HCEC 1CT (cell line): ENCODE measurements at places on chromosomes 11 and 22.

DNA sequence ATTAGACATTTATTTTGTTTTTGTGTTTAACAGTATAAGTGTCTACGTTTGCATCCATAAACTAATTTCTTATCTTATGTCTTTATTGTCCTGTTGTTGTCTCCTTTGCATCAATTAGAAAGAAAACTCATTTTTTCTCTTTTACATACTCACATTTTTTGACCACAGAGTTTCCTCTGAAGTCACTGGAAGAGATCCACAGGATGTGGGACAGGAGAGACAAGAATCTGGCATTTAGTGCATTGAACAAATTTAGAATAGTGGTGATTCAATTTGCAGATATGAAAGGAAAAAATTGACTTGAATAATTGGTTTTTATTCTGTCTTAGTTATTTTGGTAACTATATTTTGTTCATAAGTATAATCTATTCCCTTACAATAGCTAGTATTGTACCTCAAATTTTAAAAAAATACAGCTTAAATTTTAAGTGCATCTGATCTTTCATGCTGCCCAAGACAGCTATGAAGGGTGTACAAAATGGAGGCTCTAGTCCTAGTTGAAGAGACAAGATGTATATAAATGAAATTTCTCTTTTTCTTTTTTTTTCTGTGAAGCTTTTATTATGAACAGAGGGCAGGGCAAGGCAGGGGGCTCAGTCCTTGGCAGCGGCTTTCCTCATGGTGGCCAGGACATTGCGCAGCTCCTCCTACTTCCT is 24.4 kb downstream of the HORMAD2 start:
- DNase-seq: no peak

GRCh38 chr22:30864441-30865420 is 103.8 kb downstream of the MORC2 start:
- DNase-seq: no peak

- DNase-seq: no peak
These were observed 10.2 kb upstream of the ADORA2A start for GRCh38 chr22:24417200-24417599.

DNA sequence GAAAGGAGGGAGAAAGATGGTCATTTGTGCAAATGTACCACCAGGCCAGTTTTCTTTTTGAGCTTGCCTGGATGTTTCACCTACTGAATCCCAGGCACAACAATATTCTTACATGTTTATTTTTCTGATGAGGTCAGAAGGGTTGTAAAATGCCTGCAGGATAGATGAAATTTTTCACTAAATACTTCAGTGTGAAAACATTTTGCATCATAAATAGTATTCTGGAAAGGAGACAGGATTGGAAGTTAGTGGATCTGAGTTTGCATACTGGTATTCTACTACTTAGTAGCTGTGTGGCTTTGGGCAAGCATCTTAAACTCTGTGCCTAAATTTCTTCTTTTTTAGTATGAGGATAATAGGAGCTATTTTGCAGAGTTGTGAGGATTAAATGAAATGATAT is 24.8 kb downstream of the RNF169 start:
- DNase-seq: peak; percentile 13

DNA sequence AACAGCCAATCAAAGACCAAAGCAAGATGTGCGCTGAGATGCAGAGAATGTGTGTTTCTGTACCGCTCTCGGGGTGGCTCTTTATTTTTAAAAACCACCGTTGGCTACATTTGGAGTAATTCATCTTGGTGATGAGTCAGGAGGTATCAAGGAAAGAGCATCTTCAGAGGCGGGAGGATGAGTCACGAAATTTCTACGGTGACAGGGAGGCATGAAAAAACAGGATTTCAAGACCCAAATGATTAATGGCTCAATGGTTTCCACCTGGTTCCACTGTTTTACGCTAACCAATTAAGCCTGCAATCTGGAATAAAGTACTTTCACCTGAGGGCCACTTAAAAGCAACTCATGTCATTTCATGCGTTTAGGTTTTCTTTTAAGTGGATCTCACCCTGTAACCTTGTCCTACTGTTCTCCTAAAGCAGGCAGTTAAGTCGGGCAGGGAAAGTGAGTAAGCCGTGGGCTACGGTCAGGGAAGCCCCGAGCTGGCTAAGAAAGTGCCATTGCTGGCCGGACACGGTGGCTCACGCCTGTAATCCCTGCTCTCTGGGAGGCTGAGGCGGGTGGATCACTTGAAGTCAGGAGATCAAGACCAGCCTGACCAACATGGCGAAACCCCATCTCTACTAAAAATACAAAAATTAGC is 74.6 kb downstream of the CELSR1 start:
- peak; percentile 61 for DNase-seq

DNA sequence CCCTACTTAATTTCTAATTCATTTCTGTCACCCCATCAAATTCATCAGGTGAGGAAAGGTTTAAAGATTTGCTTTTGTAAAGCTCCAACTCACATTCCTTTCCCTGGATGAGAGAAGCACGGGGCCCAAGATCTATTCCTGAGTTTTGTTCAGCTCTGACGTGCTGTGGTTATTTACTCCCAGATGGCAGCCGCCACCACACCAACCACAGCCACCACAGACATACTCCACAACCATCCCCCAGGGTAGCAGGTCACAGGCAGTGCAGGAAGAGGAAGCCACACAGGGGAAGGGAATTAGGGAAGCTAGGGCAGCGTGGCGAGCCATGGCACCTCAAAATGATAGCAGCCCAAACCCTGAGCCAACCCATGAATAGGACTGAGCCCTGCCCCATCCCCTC is 63.5 kb upstream of the CSNK2A3 start:
- DNase-seq: no peak

GRCh38 chr11:121463689-121464335 is 11.0 kb upstream of the SORL1-AS1 start:
- no peak for DNase-seq

DNA sequence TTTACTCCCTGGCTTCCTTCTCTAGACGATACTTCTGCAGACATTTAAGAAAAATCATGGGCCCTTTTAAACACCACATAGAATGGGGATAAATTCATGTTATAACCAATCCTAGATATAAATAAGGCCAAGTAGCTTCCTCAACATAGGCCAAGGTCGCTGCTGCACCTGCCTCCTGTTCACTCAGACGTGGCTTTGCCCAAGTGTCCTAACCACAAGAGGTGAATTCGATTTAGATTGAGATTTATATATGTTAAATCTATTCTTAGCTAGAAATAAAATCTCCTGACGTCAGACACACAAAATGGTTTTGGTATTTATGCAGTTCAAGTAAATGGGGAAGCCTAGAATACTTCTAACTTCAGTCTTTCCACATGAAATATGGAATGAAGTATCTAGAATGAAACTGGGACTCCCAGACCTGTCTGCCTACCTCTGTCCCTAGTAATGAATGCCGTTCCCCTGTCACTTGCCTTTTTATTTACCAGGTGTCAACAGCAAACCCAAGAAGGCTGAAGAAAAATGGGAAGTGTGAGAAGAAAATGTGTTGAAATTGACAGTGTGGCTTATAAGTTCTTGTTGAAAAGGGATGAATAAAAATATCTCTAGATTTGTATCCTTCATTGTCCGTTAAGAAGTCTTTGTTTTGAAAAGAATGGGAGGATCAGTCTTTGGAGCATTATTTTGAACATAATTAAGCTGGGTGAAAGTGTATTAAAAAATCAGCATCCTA is 131.8 kb downstream of the HIPK3 start:
- DNase-seq: no peak

GRCh38 chr11:27227736-27228135 is 135.3 kb downstream of the CCDC34 start:
- DNase-seq: no peak

- no peak for DNase-seq
These were observed 125.5 kb upstream of the NCAM1 start for GRCh38 chr11:112835591-112836255.

- DNase-seq: no peak
These were observed 19.9 kb upstream of the CCDC86 start for GRCh38 chr11:60821827-60822599.

GRCh38 chr22:21710156-21710555 is 25.4 kb downstream of the YPEL1 start:
- DNase-seq: peak; percentile 6

- no peak for DNase-seq
These were observed 61.1 kb downstream of the CYB5R2 start for GRCh38 chr11:7612056-7612660.

DNA sequence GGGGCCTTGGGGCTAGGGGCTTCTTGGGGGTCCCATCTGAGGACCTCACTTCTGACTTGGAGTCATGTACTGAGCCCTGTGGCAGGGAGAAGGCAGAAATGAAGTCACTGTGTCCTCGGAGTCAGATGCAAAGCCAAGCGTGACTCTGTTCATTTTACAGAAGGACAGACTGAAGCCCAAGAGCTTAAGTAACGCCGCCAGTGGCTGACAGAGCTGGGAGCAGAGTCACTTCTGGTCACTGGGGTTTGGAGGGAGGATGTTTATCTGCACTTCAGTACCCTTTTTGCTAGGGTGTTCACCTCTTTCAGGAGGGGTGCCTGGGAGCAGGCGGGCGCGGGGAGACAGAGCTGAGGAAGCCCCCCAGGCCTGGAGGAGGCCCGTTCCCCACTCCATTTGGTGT is 10.7 kb downstream of the CD6 start:
- DNase-seq: no peak

DNA sequence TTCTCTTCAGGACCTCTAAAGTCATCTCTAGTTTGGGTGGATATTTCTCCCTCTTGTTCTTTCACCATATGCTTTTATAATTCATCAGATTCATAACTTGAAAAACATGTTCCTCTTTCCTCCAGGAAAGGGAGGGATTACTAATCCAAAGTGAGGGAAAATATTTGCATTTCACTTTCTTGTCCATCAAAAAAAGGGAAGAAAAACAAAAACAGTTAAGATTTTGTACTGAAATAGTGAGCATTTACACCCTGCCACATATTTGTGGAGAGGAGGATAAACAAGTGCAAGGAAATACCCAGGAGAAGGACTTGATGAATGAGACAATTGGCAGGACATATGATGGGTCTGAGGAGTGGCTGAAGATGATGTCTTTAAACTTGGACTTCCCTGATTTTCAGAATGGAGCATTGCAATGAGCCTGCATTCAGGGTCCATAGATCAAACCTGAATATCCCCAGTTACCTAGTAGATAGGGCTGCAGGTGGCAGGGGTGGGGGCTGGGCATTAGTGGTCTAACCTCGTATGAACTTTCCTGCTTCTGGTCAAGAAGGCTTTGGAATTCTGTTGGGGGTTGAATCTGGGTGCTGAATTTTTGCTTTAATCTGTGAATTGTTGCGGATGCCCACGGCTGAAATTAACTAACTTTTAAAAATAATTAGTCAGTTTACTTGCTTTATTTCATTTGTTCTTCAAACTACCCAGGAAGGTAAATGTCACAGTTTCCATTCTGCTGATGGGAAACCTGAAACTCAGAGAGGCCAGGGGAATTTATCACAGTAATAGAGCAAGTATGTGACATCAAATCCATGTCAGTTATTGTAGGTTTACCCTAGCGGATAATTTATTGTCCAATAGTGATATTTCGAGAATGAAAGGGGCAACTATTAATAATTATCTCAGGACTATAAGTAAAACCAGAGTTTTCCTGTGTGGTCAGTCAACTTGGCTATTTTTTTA is 36.9 kb upstream of the TMEM123 start:
- no peak for DNase-seq

- no peak for DNase-seq
These were observed 48.6 kb upstream of the OLFML1 start for GRCh38 chr11:7436657-7437056.

- peak; percentile 20 for DNase-seq
These were observed 142.4 kb downstream of the APIP start for GRCh38 chr11:34773826-34774225.

DNA sequence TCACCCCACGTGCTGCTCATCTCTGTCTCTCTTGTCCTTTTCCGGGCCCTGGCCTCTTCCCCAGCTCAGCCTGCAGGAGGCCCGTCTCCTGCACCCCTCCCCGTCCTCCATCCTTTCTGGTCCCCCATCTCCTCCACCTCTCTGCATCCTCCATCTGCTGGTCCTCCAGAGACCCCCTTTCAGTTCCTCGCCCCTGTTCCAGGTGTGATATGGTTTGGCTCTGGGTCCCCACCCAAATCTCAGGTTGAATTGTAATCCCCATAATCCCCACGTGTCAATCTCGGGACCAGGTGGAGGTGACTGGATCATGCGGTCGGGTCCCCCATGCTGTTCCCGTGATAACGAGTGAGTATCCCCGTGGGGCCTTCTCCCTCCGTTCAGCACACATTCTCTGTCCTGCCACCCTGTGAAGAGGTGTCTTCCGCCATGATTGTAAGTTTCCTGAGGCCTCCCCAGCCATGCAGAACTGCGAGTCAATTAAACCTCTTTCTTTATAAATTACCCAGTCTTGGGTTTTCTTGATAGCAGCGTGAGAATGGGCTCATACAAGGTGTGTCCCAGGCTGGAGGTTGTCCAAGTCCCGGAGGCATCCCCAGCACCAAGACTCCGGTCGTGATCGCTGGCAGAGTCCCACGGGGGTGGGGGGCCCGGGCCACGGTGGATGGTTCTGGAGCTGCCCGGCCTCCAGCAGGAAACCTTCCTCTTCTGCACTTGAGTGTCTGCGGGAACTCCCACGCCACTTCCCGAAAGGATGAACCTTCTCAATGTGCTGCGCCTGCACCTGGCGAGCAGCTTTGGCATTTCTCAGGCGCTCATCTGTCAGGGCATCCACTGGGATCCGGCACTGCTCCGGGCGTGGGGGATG is 29.0 kb upstream of the TOLLIP start:
- no peak for DNase-seq

DNA sequence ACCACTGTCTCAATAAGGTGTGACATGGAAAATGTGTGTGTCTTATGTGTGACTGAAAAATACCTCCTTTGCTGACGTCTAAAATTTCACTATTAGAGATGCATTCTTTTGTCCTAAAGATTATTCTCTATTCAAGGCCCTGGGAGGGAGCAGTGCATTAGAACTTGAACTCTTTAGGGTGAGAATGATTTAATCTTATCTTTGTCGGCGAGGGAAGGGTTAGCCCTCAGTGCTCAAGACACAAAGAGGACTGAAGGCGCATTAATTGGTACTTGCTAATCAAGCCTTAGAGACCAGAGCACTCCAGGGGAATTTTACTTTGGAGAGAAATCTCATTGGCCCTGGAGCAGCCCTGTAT is 29.8 kb upstream of the PLET1 start:
- DNase-seq: no peak

GRCh38 chr11:105598371-105598770 is 11.5 kb upstream of the GRIA4 start:
- DNase-seq: no peak

GRCh38 chr11:6468712-6469495 is 4.8 kb downstream of the TRIM3 start:
- peak; percentile 31 for DNase-seq

- no peak for DNase-seq
These were observed 942.3 kb downstream of the BRD1 start for GRCh38 chr22:48885271-48885918.
